ENCODE measurements at places on chromosomes 3 and 15. TPM values are rescaled to one million over a fixed set of nuclear protein-coding genes. Genes with fewer than 3 reads are reported as not detected.

The NAALADL2 gene
- total RNA-seq: 6.4 TPM

DNA sequence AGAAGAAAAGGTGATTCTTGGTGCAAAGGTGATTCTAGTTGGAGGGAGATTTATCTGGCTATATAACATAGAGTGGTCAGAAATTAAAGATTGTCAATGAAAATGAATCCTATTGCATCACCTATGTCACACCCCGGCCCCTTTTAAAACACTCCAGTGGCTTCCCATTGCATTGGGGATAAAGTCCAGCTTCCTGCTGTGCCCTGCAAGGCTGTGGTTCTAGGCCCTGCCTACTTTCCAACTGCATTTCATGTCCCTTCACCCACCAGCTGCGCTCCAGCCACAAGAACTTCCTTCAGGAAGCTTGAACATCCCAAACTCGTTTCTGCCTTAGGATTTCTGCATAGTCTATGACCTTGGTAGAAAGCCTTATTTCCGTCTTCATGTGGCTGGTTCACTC lies 118.7 kb upstream of the UMPS start:
- no peak overlapping the region for H3K4me3 ChIP-seq
- no peaks in the 10 kb centered on the region for H3K27me3 ChIP-seq
- peaks cover 5% of the 10 kb centered on the region for H3K4me1 ChIP-seq
- H3K27ac ChIP-seq: no peak overlapping the region

- no peak overlapping the region for H3K27ac ChIP-seq
- no peak overlapping the region for H3K4me3 ChIP-seq
- no peak for DNase-seq
Observed at GRCh38 chr3:153356908-153357307, 194.9 kb downstream of the RAP2B start.

- H3K36me3 ChIP-seq: no peaks in the 10 kb centered on the region
- no peaks in the 10 kb centered on the region for H3K4me1 ChIP-seq
- H3K27ac ChIP-seq: no peak overlapping the region
- no peak for DNase-seq
Observed at GRCh38 chr15:59953392-59953883, 50.7 kb upstream of the FOXB1 start.

DNA sequence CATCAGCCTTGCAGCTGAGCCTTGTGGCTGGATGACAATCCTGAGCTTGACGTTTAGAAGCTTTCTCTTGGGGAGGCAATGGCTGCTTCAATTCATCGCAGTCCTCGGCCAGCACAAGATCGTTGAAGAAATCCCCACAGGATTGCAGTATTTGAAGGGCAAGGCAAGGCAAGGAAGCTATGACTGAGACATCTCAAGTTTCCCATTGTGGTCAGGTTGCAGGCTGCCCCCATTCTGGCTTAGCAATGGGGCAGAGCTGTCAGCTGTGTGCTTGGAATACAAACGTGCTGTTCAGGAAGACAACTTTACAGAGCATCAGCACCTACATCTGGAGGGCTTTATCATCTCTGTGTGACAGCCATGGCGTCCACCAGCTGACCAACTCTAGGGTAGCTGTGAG lies 275.9 kb upstream of the TBL1XR1 start:
- peaks cover 2% of the 10 kb centered on the region for H3K4me1 ChIP-seq
- no peaks in the 10 kb centered on the region for H3K36me3 ChIP-seq
- H3K4me3 ChIP-seq: no peak overlapping the region
- H3K27ac ChIP-seq: no peak overlapping the region
- no peaks in the 10 kb centered on the region for H3K27me3 ChIP-seq
- no peak for DNase-seq
